ENCODE measurements at places on chromosomes 11 and 22.
A peak's percentile ranks its signal among the peaks of the same experiment; 100 is the strongest.

- ATAC-seq = peak; percentile 89
These were observed 654 bp upstream of the SYT8 start for GRCh38 chr11:1834062-1834610.

DNA sequence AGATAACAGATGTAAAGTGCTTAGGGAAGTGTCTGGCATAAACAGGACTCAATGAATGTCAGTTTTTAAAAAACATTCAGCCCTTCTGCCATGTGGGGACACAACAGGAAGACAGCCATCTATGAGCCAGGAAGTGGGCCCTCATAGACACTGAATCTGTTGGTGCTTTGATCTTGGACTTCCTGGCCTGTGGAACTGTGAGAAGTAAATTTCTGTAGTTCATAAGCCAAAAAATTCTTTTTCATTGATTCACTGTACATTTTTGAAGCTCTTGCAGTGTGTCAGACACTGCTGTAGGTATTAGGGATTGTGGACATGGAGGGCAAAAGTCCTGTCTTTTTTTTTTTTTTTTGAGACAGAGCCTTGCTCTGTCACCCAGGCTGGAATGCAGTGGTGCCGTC is 188.6 kb downstream of the HIPK3 start:
- no peak for ATAC-seq

- ATAC-seq = peak; percentile 86
These were observed 31.4 kb downstream of the LIMK2 start for GRCh38 chr22:31243339-31244045.

GRCh38 chr22:36228944-36229343 is 10.4 kb downstream of the APOL2 start:
- no peak for ATAC-seq

DNA sequence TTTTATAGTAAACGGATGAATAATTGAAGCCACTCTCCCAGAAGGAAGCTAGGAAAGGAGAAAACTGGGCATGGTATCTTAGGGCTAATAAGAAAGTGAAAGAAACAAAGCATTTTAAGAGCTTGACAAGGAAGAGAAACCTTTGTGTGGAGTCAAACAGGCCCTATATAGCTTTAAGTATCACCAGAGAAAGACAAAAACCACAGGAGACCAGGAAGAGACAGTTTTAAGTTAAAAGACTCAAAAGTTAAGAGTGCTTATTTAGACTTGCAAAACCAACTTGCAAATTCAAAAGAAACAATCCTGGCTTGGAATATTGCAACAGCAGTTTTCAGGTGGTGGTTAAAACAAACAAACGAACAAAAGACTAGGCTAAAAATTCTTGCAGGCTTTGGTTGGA is 3.4 kb downstream of the PAK1 start:
- no peak for ATAC-seq

GRCh38 chr11:14713496-14714244 is 70.1 kb downstream of the PDE3B start:
- no peak for ATAC-seq

GRCh38 chr11:121282386-121282785 is 10.2 kb upstream of the SC5D start:
- ATAC-seq = peak; percentile 28

GRCh38 chr22:42301742-42302102 is 31.3 kb upstream of the TCF20 start:
- ATAC-seq = no peak

DNA sequence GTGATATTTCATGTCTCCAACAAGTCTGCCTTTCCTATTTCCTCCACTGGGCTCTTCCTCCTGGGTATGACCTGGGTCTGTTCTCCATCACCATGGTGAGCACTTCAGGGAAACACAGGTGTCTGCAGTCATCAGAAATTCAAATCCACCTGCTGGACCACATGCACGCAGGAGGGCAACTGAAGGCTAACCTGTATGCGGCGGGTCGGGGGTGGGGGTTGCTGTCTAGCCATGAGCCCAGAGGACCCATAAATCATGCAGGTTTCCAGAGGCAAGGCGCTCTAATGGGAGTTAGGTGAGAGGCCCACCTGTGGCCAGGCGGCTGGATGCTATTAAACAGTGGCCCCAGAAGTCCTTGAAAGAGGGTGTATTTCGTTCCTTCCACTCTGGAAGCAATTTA is 11.1 kb upstream of the PAMR1 start:
- no peak for ATAC-seq

DNA sequence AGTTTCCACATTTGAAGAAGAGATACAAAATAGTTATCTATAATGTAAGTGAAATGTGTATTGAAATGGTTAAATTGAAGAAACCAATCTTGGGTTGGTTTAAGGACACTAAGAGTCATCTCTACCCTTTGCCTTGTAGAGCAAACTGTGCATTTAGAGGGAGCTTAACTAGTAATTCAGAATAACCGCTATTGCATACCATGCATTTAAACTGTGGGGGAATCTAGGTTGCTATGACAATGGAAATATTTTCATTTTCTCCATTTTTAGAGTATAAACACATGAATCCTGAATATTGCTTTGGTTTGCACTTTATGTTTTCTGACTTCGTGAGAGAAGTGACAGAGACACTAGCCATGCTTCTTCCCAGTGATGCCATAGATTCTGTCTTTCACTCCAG is 39.7 kb downstream of the FAT3 start:
- ATAC-seq = no peak

GRCh38 chr11:130476200-130476921 is 27.9 kb downstream of the ADAMTS15 start:
- no peak for ATAC-seq

DNA sequence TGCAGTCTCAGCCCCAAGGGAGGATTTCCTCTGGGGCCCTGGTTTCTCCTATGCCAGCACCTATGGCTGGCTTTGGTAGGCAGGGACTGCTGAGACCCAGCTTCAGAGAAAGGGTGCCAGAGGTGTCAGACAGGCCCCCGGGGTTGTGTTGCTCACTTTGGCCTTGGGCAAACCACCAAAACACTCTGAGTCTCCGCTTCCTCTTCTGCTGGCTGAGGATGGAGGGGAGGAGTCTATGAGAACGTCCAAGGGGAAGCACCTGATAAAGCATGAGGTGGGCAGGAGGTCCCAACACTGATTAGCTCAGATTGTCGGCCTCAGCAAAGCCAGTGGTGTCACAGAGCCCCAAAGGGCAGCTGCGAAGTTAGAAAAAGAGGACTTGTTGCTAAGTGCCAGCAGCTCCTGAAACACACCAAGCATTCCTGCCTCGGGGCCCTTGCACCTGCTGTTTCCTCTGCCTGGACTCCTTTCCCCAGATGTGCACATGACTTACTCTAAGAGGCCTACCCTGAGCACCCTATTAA is 10.5 kb downstream of the SMTNL1 start:
- ATAC-seq = peak; percentile 27

DNA sequence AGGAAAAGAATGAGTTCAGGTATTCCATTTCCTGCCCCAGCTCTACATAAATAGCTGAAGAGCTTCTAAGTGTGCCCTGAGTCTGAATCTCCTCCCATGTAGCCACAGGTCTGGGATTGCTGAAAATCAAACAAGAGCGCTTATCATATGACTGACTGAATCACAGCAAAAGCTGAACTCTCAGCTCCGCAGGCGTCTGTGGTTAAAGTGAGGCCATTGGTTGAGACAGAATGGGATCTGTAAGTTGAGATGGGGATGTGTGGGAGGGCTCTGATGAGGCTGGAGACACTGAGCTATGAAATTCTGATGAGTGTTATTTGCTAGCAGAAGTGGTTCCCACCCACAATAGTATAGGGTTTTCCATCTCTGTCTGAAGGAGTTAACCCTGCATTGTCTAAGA is 637.0 kb downstream of the OPCML start:
- ATAC-seq = no peak

- ATAC-seq = peak; percentile 20
These were observed 36.0 kb upstream of the PACSIN2 start for GRCh38 chr22:43050995-43051394.

GRCh38 chr11:133123796-133124195 is 408.5 kb downstream of the OPCML start:
- no peak for ATAC-seq

DNA sequence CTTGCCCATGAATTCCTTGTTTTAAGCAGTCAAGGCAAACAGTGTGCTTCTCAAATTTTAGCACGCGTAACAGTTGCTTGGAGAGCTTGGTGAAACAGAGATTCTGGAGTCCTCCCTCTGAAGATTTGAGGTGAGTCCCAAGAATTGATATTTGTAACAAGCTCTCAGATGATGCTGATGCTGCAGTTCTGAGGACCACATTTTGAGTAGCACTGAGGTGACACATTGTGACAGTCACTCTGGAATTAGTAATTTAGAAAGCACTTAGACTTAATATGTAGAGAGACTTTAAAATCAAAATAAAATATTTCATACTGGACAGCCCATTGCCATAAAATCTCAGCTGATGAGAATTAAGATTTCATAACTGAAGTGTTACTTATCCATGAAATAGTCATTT is 38.5 kb downstream of the DNAJC24 start:
- no peak for ATAC-seq

DNA sequence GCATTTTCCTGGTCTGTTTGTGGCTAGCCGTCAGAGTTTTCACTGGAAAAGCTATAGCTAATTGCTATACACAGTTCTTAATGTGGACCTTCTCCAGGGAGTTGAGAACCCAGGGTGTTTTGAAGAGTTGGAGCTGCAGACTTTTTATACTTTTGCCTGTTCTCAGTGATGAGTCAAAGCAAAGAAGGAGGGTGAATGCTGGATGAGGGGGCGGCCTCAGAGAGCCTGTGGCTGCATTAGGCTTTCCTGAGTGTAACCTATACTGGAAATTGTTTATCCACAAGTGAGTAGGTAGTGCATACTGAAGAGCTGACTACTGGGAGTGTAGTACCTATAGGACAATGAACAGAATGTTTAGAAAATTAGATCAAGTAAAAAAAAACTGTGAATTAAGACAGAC is 79.7 kb upstream of the HORMAD2 start:
- no peak for ATAC-seq

DNA sequence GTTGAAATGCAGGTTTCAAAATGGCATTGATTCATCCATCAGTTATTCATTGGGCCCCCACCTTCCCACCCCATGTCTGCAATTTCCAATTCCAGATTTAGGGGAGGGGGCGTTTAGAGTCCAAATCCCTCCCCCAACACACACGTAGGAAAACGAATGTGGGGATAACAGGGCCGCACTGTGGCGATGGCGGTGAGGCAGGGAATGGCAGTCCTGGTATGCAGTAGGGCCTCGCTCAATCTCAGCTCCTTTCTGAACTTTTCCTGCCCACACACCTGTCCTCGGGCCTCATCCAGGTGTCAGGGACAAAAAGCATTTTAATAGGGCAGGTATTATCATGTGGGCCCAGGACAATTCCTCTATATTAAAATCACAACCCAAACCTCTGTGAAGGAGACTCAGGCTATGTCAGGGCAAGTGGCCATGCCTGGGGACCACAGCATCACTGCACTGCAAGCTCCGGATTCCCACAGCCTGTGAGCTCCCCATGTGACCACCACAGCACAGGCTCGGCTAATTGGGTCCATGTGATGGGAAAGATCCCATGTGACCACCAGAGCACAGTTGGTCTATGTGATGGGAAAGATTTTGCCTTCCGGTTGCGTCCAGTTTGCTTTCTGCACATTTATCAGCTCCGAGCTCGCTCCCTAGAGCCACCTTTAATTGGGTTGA is 44.5 kb downstream of the RTL6 start:
- no peak for ATAC-seq

- ATAC-seq = no peak
These were observed 397.6 kb downstream of the BUD13 start for GRCh38 chr11:116375221-116375620.

DNA sequence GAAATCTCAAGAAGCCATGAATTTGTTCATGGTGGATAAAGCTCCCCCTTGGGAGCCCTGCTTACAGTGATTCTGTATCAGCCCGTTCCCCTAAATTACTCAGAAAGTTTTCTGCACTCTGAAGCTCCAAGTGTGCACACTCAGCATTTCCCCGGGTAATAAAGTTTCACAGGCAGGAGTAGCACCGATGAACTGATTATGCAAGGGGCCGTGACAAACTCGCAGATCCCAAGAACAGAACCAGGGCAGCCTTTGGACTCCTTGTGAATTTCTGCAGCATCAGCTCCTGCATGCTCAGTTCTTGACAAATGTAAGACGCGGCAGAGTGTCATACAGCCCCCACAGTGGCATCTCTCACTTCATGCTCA is 73.5 kb downstream of the COMMD9 start:
- no peak for ATAC-seq

- ATAC-seq = no peak
These were observed 4.3 kb downstream of the SLC43A3 start for GRCh38 chr11:57422669-57423068.

GRCh38 chr11:16047073-16047472 is 309.3 kb downstream of the SOX6 start:
- ATAC-seq = no peak

- no peak for ATAC-seq
These were observed 19.1 kb downstream of the CYB5R2 start for GRCh38 chr11:7654195-7654705.

DNA sequence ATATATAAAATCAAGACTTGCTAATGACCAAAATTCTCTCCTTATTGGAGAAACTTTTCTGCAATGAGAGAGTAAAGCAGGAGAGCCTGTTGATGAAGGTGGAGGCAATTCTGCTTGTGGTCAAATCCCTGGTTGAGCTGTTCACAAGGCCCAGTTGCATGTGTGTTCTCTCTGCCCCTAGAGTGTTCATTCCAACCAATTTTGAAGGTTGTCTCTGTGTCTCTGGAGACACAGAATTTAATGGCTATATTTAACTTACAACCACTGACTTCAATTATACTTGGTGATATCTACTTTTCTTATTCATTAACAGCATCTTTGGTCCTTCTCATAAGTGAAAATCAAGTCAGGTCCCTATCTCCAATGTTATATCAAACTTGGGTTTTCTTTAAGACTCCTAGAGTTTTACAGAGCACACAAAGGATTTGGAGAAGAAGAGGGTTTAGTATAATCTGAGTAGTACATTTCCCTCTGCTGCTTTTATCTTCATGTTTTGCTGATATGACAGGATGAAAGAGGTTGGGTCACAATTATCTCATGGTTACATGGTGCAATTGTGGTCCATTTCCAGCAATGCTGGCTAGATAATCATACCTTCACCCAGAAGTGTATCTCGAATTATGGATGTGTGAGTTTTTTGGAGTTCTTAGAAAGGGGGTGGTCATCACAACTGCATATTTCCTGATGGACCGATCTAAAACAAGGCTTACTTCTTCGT is 4.0 kb downstream of the OOSP4A start:
- no peak for ATAC-seq

DNA sequence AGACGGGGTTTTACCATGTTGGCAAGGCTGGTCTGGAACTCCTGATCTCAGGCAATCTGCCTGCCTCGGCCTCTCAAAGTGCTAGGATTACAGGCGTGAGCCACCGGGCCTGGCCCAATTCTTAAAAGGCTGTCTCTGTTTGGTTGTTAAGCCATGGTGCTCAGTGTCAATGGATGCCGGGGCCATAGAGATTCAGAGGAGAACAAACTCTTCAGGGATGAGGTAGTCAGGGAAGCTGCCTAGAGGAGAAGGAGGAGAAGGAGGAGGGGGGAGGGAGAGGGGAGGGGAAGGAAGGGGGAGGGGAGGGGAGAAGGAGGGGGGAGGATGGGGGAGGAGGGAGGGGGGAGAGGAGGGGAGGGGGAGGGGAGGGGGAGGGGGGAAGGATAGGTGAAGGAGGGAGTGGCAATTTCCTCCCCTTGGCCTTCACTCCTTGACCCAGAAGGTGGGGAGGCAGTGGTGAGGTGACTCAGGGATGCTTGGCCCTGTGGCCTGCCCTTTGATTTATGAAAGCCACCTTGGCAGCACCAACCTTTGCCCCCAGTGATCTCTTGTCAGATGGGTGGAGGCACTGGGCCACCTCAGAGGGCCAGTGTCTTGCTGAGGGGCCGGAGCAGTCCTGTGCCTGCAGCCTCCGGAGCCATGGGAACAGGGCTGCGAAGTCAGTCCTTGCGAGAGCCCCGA is at the start of gene C11orf86:
Gene C11orf86 (plus strand): TSS at position 581 of the 681 bp plus-strand sequence. CDS start 59 bp downstream, at position 640.
- no peak for ATAC-seq
